ENCODE measurements at places on chromosomes 12 and 14.

DNA sequence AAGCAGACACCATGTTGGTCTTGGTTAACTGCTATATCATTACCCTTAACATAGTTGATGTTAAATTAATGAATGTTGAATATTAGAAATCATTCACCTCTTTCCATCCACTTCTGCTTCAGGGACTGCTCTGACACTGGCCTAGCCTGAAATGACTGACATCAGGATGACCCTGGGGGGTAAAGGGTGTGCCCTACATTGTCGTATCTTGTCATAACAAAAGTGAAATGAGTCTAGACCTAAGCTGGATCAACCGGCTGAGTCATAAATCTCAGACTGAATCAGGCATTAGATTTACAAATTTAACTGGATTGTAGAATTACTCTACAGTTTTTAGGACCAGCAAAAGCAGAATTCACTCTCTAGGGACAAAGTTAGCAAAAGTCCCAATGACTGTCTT lies 35.3 kb downstream of the KICS2 start:
- peak; percentile 46 for DNase-seq

DNA sequence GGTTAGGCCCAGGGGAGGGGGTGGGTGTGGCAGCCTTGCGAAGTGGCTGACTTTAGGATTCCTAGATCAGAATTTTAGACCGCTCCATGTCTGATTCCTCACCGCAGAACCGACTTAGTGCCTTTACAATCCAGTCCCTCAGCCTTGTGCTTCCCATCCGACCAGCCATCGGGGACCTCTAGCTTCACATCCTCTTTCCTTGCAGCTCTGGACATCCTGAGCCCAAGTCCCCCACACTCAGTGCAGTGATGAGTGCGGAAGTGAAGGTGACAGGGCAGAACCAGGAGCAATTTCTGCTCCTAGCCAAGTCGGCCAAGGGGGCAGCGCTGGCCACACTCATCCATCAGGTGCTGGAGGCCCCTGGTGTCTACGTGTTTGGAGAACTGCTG lies 557 bp downstream of the COPS7A start:
- DNase-seq, result no peak

DNA sequence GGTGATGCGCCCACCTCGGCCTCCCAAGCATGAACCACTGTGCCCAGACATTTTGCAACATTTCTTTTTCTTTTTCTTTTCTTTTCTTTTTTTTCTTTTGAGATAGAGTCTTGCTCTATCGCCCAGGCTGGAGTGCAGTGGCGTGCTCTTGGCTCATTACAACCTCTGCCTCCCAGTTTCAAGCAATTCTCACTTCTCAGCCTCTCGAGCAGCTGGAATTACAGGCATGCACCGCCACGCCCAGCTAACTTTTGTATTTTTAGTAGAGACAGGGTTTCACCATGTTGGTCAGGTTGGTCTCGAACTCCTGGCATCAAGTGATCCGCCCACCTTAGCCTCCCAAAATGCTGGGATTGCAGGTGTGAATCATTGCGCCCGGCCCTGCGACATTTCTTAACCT lies 7.6 kb upstream of the CDC42BPB start:
- DNase-seq, result no peak

DNA sequence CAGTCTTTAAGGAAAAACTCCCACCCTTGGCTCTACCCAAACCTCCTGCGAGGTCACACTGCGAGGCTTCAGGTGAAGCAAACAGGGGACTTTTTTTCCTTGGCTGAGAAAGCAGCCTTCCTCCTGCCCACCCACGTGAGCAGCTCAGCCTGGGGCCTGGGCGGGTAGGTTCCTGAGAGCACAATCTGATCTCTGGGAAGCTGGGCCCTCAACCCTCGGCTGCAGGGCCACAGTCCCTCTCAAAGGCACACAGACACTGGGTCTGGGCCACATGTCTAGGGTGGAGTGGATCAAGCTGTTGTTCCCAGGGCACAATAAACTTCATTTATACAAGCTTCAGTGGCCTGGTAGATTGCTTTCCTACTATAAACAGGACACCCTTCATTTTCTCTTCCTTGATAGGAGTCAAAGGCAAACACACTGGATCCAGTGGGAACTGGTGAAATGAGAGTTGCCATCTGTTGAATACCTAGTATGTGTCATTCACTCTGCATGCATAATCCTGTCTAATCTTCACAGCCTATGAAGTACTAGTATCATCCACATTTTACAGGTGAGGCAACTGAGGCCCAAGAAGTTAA lies 41.3 kb upstream of the PNMA1 start:
- peak; percentile 70 for DNase-seq

- DNase-seq, result no peak
Observed at GRCh38 chr14:101770183-101770582, 8.7 kb downstream of the PPP2R5C start.

DNA sequence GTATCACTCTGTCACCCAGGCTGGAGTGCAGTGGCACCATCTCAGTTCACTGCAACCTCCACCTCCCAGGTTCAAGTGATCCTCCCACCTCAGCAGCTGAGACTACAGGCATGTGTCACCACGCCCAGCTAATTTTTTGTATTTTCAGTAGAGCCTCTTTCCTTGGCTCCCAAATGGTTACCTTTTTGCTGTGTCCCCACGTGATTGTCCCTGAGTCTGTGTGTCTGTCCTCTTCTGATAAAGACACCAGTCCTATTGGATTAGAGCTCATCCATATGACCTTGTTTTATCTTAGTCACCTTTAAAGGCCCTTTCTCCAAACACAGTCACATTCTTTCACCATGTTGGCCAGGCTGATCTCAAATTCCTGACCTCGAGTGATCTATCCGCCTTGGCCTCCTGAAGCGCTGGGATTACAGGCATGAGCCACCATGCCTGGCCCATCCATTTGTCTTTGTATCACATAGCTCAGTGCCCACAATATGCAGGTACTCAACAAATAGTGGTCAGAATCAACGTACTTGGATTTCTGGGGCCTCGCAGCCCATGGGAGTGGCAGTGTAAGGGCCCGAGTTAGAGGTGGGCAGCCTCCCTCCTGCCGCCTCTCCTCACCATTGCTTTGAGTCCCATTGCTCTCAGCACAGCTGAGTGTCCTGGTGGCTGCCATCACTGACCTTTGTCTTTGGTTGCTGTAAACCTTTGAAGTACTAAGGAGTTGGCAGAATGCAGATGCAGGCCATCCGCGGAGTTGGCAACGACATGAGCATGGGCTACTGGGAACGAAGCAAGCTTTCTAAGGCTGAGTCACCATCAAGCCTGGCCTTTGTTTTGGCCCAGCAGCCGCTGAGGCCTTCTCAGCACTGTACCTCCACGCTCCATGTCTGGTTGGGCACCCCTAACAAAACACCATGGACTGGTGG lies 9.3 kb downstream of the TPCN1 start:
- DNase-seq, result no peak

DNA sequence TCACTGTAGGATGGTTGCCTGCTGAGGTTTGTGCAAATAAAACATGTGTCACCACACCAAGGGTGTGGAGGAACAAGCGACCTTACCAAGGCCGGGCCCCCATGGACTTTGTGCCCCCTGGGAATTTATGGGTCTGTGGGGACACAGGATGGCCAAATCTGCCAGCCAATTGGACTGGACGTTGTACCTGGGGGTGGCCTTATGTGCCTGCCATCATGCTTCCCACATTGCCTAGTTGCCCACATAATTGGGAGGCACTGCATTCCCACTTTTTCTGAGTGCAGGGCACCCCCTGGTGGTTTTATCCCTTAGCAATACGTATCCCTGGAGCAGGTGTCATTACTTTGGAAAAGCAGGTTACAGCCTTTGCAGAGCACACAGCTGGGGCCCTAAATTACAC lies 92.6 kb upstream of the TMPO start:
- peak; percentile 20 for DNase-seq

DNA sequence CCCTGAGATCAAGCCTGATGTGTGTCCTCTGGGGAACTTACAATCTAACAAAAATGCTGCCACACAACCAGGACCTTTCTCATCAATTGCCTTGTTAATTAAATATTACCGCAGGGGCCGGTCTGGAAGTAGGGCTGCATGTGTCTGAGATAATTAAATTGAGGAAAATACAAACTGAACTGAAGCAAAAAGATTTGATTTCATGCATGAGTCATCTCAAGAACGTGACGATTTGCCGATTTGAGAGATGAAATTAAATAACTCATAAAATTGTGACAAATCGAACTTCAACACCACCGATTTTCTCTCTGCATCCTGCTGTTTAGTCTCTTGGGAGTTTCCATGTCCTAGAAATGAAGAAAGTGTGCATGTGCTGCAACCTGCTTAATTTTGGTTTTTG lies 94.6 kb upstream of the DAAM1 start:
- DNase-seq, result no peak

DNA sequence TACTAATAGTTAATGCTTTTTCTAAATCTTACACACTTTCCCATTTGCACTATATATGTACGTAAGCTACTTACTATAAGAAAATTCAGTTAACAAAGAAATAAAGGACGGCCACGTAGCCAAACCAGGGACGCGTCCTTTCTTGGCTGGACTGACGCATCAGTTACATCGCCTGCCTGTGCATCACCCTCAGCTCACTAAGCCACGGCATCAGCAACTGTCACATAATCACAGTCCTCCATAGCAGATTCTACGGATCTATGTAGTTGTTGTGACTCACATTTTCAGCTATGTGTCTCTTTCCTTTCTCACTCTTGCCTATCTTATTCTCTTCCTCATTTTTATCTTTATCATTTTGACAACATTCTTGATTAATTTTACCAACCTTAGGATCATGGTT lies 38.1 kb upstream of the C12orf50 start:
- DNase-seq, result no peak

DNA sequence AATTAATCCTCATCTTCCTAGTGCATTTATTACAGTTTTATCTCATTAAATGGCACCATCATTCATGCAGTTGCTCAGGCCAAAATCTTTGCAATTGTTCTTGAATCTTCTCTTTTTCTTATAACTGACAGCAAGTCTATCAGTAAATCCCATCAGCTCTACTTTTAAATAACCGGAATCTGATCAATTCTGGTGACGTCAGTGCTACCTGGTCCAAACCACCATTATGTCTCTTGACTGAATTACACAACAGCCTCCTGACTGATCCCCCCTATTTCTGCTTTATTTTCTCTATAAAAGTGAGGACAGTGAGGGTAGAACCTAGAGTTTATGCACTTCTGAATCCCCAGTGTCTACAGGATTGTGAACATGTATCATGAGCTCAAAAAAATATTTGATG lies 787.4 kb downstream of the AACS start:
- DNase-seq, result no peak

DNA sequence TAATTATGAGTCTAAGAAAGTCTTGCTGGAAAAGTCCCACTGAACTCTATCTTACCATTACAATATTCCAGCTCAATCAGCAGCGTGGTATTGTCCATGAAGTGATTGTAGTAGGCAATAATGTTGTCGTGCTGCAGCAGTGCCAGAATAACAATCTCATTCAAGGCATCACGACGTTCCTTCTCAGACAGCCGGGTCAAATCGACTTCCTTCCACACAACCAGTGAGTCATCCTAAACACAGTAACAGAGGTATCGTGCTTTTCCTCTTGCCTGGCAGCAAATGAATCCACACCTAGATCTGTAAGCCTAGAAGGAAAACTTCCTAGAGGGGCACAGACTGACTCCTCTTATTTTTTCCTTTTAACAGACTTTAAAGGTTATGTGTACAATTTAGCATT lies 2.9 kb downstream of the NEK9 start:
- peak; percentile 76 for DNase-seq

DNA sequence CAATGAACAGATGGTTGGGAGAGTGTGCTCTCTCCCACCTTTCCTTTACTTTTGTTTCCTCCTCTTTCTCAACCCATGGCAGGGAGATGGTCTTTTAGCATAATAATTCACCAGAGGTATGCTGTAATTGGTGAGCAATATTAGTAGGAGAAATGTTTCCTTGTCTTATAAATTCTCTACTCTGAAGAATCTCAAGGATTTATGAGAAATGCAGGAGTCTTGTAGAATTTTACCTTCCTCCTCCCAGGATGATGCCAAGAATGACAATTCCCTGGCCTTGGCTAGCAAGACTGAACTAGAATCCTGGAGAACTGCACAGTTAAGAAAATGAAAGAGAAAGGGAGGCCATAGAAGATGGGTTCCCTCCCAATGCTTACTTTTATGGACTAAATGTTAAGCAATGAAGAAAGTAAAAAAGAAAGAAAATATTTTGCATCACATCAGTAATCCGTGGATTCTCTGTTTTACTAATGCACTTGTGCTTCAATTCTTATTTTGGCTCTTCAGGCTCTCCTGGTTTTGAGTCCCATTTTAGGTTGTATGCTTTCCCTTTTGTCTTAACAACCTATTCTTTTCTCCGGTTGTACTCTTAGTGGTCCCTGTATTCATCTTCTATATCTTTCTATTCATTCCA lies 192.9 kb upstream of the GARIN6 start:
- DNase-seq, result no peak

DNA sequence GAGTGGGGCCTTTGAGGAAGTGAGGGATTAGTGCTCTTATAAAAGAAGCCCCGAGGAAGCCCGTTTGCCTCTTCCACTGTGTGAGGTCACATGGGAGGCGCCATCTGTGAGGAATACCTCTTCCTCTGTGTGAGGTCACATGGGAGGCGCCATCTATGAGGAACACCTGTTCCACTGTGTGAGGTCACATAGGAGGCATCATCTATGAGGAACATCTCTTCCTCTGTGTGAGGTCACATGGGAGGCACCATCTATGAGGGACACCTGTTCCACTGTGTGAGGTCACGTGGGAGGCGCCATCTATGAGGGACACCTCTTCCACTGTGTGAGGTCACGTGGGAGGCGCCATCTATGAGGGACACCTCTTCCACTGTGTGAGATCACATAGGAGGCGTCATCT lies 69.7 kb downstream of the SLC24A4 start:
- no peak for DNase-seq
